DMS53 (cell line): ENCODE measurements at places on chromosomes 5 and 9.

DNA sequence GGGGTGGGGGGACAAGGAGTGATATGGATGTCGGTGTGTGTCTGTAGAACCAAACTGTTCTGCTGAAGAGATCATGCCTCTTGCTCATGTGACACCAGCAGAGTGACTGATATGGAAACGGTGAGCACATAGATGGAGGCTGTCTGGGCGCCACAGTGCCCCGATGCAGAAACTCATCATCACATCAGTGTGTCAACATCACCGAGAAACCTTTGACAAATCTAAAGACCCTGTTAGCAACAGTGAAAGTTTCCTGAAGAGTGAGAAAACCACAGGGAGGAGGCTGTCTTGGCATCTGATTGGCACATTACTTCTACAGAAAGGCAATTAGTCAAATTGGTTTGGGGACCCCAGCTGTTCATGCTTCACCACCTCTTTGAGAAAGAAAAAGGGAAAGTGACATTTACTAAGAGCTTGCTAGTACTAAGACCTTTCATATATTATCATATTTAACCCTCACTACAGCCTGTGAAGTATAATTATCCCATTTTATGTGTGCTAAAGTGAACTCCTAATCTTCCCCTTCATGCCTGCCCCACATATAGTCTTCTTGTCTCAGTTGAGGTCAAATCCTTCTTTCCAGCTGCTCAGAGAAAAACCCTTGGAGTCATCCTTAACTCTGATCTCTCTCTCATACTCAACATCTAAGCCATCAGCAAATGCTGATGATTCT lies 25.6 kb downstream of the CSF2 start:
- no peak for DNase-seq

- DNase-seq = peak; percentile 36
These were observed 78.7 kb downstream of the ACTL7B start for GRCh38 chr9:108776920-108777639.

- no peak for DNase-seq
These were observed 215.5 kb downstream of the MPDZ start for GRCh38 chr9:13063880-13064459.

DNA sequence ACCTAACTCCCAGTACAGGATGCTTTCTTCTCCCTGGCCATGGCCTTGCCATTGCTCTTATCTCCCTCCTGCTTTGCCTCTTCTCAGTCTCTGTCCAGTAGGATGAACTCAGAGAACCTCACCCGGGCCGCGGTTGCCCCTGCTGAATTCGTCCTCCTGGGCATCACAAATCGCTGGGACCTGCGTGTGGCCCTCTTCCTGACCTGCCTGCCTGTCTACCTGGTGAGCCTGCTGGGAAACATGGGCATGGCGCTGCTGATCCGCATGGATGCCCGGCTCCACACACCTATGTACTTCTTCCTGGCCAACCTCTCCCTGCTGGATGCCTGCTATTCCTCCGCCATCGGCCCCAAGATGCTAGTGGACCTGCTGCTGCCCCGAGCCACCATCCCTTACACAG lies at the start of gene OR5C1:
Gene OR5C1, plus strand, starts transcription at position 103 of the 400 bp plus-strand sequence. Its CDS starts 0 bp downstream, at position 103.
- DNase-seq = no peak

DNA sequence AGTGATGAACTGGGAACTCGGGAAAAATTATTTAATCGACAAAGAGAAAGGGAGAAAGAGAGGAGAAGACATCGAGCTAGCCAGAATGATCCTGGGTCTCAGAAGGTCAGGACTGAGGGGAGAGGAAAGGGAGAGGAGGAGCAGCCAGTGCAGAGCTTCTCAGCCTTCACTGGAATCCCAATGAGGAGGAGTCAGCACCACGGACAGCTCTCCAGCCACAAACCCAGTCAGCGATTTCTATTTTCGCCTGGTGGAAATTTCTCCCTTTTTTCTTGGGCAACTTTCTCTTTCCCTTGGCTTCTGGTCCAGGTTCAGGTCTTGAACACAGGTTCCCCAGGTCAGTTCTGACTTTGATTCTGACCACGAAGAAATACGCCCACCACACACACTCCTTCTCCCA lies 1.6 kb upstream of the BRINP1 start:
- peak; percentile 35 for DNase-seq

GRCh38 chr5:173671121-173671949 lies 54.9 kb upstream of the BOD1 start:
- DNase-seq = no peak

GRCh38 chr5:64166201-64166959 lies 737 bp downstream of the RNF180 start:
- peak; percentile 64 for DNase-seq

DNA sequence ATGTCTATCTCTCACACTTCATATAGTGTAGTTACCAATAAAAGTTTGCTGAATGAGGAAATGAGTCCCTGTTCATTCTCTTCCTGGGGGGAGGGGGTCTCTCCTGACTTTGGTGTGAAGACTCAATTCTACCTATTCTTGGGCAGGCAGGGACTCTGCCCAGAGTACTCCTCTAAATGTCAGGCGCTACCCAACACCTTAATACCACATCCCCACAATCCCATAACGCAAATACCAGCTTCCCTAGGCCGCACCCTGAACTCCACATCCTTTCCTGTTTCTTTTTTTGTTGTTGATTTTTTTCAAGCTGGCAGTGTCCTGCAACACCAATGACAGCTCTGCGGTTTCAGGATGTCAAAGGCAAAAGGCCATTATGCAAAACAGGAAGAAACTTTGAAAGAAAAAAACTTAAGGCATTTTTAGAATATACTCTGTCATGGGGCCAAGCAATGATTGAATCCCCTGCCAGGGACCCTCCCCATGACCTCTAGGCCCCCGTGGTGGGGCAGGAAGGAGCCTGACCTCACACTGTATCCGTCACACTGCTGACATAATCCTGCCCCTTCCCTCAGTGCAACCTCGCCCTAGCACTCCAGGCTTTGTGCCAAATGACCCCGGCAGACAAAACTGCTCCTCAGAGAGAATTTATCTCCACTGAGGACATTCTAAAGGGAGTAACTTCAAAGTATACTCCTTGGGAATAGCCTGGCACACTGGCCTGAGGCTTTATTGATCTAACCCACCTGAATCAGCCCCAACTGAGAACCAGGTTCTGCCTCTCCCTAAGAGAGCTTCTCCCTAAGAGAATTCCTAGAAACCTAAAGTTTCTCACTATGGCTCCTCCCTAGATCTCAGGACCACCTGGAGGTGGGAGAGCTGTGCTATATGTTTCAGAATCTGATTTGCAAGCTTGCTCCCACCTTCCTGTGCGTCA lies 8.0 kb downstream of the B4GALT1 start:
- no peak for DNase-seq

DNA sequence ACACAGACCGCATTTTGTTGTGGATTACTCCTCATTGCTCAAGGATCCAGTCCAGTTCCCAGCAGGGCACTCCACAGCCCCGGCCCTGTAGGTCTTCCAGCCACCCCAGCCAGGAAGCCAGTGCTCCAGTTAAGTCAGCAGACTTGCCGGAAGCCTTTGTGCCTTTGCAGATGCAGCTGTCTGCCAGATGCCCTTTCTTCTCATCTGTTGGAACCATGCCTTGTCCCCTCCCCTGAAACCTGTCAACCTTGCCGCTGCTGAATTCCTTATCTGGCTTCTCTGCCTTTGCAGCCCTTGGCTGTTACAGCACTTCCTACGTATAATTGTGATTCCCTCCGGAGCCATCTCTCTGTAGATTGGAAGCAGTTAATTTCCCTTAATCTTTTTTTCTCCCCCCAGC lies 28.4 kb downstream of the PSAT1 start:
- no peak for DNase-seq

GRCh38 chr9:5698810-5699556 lies 70.1 kb downstream of the RIC1 start:
- DNase-seq = no peak

DNA sequence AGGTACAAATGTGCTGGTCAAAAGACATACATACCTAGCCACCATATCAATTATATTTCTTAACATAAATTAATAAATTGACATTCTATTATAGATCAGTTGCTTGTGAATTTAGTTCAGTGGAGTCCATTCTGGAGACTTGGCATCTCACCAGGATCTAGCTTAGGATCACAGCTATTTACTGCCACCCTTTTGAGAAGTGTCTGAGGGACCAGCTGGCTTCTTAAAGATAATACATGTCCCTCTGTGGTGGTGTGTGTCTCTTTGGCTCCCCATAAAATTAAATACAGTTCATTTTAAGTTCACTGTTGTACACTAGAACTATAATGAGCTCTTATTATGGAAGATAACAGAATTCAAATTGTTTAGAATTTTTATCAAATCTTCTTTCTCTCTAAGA lies 290.7 kb downstream of the PRELID2 start:
- no peak for DNase-seq

DNA sequence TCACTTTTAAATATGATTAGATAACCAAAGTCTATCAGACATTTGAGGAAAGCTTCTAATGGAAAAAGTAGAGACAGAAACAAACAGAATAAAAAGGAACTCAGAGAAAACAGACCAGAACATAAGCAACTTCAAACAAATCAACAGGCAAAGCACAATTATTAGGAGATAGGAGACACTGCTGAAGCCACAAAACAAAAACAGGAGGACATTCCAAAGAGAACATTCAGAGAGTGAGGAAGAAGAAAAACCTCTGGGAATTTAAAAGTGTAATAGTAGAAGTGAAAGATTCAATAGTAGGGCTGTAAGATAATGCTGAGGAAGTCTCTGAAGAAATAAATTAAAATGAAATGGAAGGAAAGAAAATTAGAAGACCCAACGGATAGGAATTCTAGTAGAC lies 83.2 kb upstream of the TBCA start:
- DNase-seq = no peak

GRCh38 chr9:5922192-5922591 lies 31.5 kb downstream of the MLANA start:
- DNase-seq = no peak

DNA sequence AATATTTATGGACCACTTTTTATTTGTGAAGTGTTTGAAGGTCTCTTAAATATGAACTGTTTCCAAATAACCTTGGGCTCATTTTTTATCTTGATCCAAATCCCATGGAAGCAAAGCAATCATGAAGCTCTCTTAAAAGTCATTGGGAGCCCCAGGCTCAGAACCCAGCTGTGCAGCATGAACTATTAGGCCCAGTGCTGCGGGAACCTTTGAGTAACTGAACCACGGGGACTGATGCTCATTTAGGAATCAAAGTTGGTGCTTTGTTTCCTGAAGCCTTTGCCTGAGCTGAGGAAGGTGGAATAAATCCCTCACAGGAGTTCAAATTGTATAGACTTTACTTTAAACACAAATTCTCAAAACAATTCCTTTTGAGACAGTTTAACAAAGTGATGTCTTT lies 27.8 kb downstream of the MAT2B start:
- no peak for DNase-seq

DNA sequence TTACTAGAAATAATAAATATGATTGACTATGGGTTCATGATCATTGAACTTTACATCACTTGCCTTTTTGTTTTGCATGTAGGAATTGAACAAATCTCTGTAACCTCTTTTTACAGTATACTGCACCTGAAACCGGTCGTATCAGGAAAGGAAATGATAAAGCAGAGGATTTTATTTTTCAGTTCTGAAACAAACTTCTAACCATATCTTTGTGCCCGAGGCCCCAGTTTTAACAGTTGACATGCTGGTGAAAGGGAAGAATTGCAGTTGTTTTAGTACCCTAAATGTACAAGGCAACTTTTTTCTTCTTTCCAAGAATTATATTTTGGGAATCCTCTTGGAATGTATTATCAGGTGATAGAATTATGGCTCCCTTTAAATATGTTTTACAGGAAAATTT lies 27.8 kb downstream of the TMEM38B start:
- DNase-seq = no peak

- no peak for DNase-seq
These were observed 39.6 kb downstream of the PCDHGC5 start for GRCh38 chr5:141528291-141528984.

DNA sequence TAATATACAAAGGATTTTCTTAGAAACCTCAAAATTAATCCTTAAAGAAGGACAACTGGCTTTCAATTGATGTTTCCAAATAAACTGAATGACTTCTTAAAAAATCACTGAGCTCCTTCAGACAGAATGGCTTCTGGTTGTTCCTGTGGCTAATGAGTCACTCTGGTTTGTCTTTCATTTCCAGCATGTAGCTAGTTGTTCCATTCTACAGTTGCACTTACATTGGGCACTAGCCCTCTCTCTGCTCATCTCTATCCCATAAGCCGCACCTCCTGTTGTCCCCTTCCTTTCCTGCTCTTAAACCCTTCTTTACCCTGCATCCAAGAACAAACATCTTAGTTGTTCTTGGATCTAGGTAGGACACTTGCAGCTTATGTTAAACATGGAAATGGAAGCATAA lies 235.3 kb upstream of the HAPLN1 start:
- DNase-seq = peak; percentile 17

GRCh38 chr5:171480239-171480638 lies 60.8 kb downstream of the FGF18 start:
- no peak for DNase-seq

GRCh38 chr5:157963761-157964160 lies 104.8 kb upstream of the CLINT1 start:
- no peak for DNase-seq

- no peak for DNase-seq
These were observed 43.3 kb downstream of the SLC28A3 start for GRCh38 chr9:84297162-84297821.

DNA sequence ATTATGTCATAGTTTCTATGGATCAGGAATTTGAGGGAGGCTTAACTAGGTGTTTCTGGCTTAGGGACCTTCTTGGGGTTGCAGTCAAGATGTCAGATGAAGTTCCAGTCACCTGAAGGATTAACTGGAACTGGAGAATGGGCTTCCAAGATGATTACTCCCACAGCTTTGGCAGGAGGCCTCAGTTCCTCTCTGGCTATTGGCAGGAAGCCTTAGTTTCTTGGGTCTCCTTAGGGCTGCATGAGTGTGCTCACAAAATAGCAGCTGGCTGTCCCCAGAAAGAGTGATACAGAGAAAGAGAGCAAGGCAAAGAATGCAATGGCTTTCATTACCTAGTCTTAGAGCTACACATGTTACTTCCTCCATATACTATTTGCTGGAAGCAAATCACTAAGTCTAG lies 138.1 kb upstream of the TLE4 start:
- DNase-seq = no peak

DNA sequence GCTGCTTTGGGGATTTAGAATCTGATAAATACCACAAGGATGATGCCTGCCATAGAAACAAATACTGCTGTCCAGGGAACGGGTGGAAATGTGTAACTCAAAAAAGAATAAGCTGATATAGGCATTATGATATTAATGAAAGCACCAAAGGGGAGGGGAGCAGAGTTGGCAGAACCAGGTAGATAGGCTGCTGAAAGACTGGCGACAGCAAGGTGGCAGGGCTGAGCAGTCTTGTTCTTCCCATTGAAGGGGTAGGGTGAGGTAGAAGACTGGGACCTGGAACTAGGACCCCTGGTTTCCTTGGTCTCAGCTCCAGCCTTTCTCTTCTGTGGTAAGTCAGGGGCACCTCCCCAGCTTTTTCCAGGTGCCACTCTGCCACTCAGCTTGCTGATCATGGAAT lies 31.4 kb upstream of the TMOD1 start:
- DNase-seq = no peak

- DNase-seq = no peak
These were observed 368.9 kb downstream of the TMEM161B start for GRCh38 chr5:87899721-87900131.
